ENCODE measurements at places on chromosomes 11 and 22.

DNA sequence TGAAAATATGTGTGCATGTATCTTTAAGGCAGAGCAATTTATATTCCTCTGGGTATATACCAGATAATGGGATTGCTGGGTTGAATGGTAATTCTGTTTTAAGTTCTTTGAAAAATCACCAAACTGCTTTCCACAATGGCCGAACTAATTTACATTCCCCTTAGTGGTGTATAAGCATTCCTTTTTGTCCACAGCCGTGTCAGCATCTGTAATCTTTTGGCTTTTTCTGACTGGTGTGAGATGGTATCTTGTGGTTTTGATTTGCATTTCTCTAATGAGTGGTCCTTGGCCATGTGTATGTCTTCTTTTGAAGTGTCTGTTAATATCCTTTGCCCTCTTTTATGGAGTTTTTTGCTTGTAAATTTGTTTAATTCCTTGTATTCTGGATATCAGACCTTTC lies 24.3 kb downstream of the CCDC15 start:
- DNase-seq = no peak

DNA sequence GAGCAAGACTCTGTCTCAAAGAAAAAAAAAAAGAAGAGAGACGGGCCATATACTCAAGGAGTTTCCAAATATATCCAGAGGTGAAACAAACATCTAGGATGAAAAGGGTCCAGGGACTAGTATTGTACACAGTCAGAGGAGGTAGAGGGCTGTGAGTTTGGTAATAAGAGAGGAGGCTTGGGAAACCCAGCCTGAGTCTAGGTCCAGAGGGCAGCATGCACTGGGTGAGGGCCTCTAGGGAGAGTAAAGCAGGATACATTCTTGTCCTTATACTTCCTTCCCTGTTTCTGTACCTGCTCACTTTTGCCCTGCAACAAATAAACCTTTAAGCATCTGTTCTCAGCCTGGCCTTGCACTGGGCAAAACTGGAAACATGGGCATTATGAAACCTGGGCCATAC lies 31.5 kb downstream of the STIM1 start:
- DNase-seq = no peak

GRCh38 chr22:29208879-29209623 lies 3.4 kb downstream of the EMID1 start:
- DNase-seq = no peak

DNA sequence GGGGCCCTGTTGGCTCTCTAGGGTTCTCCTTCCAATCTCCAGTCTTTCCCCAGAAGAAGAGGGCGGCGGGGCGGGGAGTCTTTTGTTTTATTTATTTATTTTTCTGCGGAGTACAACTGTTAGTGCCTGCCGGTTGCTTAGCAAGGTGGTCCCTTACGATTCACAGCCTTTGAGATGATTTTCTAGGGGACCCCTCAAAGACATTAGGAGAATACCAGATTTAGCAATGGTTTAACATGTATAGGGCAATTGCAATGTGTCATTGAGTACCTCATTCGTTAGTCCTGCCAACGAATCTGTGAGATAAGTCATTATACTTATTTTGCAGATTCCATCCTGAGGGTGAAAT lies 307 bp upstream of the MRPL16 start:
- DNase-seq = no peak

DNA sequence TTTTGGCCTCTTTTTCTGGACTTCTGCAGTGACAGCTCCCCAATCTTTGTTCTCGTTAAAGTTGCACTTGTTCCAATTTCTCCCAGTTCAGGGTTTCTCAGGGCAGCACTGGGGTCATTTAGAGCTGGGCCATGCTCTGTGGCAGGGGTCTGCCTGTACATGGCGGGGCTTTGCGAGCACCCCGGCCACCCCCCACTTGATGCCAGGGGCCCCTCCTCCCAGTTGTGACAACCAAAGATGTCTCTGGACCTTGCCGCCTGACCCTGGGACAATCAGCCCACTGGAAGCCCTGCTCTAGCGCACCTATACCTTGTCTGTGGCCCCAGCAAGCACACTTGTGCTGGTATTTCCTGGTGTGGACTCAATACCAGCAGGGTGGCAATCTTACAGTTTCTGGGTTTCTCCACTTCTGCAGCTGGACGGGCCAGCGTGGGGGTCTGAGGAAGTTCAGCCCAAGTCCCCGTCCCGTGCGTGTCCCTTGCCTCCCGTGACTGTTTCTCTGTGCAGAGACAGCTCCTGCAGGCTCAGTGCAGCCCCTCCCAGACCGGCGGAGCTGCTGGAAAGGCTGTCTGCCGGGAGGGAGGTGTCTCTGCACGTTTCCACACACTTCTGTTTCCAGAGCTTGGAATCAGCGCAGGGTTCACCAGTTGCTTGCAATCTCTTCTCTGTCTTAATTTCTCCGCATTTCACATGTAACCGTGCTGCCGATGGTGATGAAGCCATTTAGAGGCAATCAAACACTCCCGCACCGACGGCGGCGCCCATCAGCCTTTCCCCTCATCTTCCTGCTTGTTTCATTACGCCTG lies 1328.9 kb downstream of the BRD1 start:
- no peak for DNase-seq

GRCh38 chr11:126420698-126421256 lies 65.3 kb downstream of the ST3GAL4 start:
- no peak for DNase-seq

GRCh38 chr22:39773976-39774539 lies 119.5 kb downstream of the ENTHD1 start:
- DNase-seq = no peak

DNA sequence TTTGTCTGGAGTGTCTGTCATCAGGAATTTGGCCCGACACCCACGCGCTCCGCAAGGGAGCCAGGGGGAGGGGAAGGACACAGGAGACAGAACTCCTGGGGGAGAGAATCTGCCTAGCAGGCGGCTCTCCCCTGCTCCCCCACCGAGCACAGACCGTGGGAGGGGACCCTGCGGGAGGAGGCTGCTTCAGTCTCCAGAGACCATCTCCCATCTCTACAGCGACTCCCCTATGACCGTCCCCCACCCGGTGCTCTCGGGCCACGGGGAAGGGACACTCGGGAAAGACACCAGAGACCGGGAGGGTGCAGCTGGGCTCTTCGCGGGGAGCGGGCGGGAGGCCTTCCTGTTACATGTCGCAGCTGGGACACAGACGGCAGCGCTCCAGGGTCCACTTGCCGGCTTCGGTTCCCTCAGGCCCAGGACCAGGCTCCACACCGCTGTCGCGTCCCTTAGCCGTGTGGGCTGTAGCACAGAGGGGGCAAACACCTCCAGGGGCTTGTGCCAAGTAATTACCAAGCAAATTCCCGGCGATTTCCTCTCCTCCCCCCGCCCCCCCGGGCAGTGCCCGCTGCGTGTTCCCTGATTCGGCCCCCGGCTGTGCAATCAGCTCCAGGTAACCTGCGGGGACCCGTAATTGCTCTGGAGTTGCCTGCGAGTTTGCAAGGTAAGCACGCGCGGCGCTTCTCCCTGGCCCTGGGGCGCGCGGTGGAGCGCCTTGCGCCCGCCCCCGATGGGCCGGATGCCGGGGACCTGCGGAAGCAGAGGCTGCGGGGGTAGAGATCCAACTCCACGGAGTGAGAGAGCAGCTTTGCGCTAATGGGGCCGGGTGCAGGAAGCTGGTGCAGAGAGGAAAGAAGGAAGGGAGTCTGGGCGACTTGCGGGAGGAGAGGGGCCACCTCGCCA lies 155.1 kb upstream of the CADM1 start:
- DNase-seq = no peak

- DNase-seq = no peak
These were observed 84.1 kb downstream of the NXPE2 start for GRCh38 chr11:114762408-114762807.

DNA sequence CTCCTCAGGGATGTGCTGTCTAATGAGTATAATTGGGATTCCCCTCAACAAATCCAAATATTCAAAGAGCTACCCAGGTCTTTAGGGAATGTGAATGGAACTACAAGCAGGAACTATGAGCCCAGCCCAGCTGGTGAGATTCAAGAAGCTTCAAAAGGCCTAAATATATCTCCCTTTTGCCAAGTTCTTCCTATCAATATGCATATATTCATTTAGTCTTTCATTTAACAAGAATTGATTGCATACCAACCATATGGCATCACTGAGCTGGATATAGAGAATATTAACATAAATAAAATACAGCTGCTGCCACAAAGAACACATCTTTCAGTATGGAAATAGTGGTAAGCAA lies 58.9 kb upstream of the PRSS23 start:
- DNase-seq = no peak

GRCh38 chr22:38862375-38863329 lies 9.4 kb downstream of the CBX6 start:
- no peak for DNase-seq

- no peak for DNase-seq
These were observed 44.0 kb downstream of the PPP6R3 start for GRCh38 chr11:68504432-68505066.

GRCh38 chr22:46731246-46732040 lies 6.6 kb downstream of the CERK start:
- no peak for DNase-seq

DNA sequence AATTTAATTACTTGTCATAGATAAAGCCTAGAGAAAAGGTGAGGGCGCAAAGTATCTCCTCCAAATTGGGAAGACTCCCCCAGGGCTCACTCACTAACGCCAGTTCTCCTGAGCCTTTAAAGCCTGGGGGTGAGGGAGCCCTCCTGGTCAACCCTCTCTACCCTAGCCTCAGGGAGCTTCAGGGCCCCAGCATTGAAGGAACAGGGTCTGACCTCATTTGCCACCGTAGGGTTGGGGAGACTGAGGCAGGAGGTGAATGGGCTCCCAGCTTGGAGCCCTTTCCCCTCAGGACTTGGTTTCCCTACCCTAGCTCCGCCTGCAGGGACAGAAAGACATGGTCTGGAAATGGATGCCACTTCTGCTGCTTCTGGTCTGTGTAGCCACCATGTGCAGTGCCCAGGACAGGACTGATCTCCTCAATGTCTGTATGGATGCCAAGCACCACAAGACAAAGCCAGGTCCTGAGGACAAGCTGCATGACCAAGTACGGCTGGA lies 1.7 kb downstream of the FOLR2 start:
- no peak for DNase-seq

- DNase-seq = no peak
These were observed 1233.0 kb downstream of the JRKL start for GRCh38 chr11:97622795-97623194.

GRCh38 chr11:38865922-38866321 lies 2267.9 kb upstream of the RAG2 start:
- no peak for DNase-seq

DNA sequence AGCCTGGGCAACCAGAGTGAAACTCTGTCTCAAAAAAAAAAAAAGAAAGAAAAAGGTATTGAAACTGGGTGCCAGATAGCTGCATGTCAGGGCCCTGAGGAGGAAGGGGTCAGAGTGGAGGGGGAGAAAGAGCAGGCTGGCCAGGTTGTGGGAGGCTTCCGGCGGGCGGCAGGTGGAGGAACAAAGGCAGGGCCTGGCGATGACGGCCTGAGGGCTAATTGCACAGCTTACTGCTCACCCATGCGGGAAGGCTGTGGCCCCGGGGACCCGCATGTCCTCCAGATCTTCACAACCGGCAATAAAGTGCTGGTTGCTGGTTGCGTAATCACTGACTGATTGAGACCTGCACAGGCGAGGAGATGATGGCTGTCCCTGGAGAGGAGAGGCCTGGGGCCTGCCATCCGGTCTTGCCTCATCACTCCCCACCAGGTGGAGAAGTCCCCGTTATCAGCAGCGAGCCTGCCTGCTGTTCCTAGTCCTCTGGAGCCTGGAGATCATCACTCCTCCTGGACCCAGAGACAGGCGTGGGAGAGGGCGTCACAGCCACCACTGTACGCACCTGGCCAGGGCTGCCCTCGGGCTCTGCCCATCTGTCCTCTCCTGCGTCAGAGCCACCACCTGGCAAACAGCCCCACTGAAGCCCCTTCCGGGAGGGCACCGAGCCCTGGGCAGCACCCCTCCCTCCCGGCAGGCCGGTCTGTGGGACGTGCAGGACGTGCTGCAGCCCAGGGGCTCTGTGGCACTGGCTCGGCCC lies 18.7 kb downstream of the H19 start:
- DNase-seq = no peak
